Mesenchymal stem cell (in vitro differentiated cells and primary cell): ENCODE measurements at places on chromosomes 5 and 9.

DNA sequence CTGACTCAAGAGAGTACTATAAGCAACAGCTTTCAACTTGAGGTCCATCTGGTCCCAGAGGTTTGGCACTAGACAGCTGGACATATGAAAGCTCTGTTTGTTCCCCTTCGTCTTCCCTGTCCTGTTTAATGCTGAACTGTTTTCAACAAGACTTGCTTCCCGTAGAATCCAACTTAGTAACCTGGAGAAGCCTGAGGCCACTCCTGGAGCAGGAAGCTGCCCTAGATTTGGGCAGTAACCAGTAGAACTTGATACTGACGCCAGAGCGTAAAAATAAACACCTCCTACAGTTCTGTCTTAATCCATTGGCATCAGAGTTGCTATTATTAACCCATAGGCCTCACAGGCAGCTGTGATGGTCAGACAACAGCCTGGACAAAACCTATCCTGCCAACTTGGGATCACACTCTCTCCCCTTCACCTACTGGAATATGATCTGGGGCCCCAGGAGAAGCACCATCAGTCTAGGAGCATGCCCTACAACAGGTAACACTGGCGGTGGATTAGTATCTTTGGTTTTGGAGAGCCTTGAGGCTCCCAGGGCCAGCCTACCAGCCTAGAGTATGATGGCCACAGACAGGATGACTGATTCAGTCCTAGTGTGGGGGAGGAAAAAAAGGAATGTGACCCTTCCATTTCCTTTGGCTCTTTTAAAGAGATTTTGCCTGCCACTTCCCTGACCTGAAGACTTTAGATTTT is 29.2 kb downstream of the RUSC2 start:
- H3K27ac ChIP-seq: peak overlapping the region; percentile 99
- H3K4me1 ChIP-seq: peaks cover 22% of the 10 kb centered on the region
- H3K27me3 ChIP-seq: no peaks in the 10 kb centered on the region
- no peaks in the 10 kb centered on the region for H3K36me3 ChIP-seq
- DNase-seq: peak; percentile 48

DNA sequence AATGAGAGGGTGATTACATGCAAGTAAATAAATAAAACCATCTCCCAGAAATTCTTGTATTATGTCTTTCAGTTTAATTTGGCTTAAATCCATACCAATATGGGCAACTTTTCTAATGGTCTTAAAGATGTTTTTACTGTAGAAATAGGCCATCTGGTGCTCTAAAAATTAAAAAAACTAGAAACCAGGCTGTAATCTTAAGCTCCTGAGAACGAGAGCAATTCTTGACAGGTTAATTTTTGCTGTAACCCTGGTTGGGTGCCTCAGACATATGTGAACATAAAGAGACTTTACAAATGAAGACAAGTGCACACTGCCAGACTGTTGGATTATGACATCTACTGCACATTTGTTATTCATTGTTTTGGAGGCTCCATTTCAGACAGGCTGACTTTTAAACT is 246.8 kb upstream of the DAB2 start:
- no peak for DNase-seq
- H3K27me3 ChIP-seq: no peaks in the 10 kb centered on the region
- H3K4me3 ChIP-seq: no peak overlapping the region
- no peak overlapping the region for H3K27ac ChIP-seq

- H3K27me3 ChIP-seq: peaks cover 8% of the 10 kb centered on the region
- no peak for DNase-seq
- H3K4me1 ChIP-seq: peaks cover 3% of the 10 kb centered on the region
- H3K36me3 ChIP-seq: no peaks in the 10 kb centered on the region
- H3K27ac ChIP-seq: no peak overlapping the region
- no peak overlapping the region for H3K4me3 ChIP-seq
These were observed 68.5 kb upstream of the MELK start for GRCh38 chr9:36504156-36504555.

- peaks cover 57% of the 10 kb centered on the region for H3K4me1 ChIP-seq
- H3K27me3 ChIP-seq: no peaks in the 10 kb centered on the region
- H3K4me3 ChIP-seq: no peak overlapping the region
- DNase-seq: peak; percentile 87
- peak overlapping the region; percentile 94 for H3K27ac ChIP-seq
These were observed 72.3 kb downstream of the PSMB7 start for GRCh38 chr9:124342776-124343485.

- H3K27me3 ChIP-seq: peaks cover 27% of the 10 kb centered on the region
- peaks cover 7% of the 10 kb centered on the region for H3K4me1 ChIP-seq
- no peak overlapping the region for H3K4me3 ChIP-seq
These were observed 54.7 kb downstream of the FOXD1 start for GRCh38 chr5:73393611-73394489.

DNA sequence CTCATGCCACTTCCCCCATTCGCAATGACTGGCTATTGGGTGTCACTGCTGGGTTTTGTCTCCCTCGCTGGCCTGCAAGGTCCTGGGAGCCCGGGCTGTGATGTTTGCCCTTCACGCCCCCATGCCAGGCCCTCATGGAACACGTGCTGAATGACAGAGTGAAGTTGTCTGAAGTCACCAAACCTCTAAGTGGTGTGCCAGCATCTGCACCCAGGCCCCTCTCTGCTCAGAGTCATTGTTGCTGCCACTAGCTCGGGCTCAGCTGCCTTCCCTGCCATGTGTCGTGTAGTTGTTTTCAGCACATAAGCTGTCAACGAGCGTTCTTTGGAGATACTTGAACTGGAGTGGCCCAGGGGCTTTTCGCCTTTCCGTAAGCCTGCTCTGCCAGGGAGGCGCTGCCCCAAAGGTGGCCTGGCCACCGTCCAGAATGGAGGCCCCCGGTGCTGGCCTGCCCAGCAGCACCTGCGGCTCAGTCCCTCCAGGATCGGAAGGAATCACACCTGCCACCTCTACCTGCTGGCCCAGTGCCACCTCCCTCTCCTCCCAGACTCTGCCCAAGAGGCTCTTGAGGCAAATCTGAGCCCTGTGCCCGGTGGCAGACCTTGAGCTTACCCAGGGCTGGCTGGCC is 250.1 kb downstream of the PBX3 start:
- no peak overlapping the region for H3K27ac ChIP-seq
- no peaks in the 10 kb centered on the region for H3K36me3 ChIP-seq
- H3K4me1 ChIP-seq: no peaks in the 10 kb centered on the region
- H3K27me3 ChIP-seq: peaks cover 26% of the 10 kb centered on the region

GRCh38 chr9:87577746-87578145 is 80.1 kb downstream of the DAPK1 start:
- H3K36me3 ChIP-seq: peaks cover 10% of the 10 kb centered on the region
- peaks cover 12% of the 10 kb centered on the region for H3K4me1 ChIP-seq
- no peak for DNase-seq
- no peaks in the 10 kb centered on the region for H3K27me3 ChIP-seq

DNA sequence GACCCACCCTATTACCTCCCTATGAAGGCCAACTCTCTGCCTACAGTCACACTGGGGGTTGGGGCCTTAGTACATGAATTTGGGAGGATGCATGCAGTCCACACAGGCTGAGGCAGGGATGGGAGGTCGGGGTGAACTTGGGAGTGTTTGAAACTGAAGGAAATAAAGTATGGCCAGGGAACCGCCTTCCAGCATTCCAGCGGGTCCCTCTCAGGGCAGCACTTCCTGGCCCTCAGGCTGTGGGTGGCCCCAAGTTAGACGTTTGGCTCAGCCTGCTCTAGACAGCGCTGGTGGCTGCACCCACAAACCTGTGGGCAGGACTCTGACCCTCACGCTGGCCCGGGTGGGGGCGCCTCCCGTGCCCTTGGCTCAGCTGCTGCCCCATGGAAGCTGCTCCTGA is 74.3 kb downstream of the UBE2QL1 start:
- H3K27ac ChIP-seq: no peak overlapping the region
- H3K4me3 ChIP-seq: no peak overlapping the region
- H3K36me3 ChIP-seq: no peaks in the 10 kb centered on the region
- H3K4me1 ChIP-seq: no peaks in the 10 kb centered on the region
- H3K27me3 ChIP-seq: no peaks in the 10 kb centered on the region
- no peak for DNase-seq

DNA sequence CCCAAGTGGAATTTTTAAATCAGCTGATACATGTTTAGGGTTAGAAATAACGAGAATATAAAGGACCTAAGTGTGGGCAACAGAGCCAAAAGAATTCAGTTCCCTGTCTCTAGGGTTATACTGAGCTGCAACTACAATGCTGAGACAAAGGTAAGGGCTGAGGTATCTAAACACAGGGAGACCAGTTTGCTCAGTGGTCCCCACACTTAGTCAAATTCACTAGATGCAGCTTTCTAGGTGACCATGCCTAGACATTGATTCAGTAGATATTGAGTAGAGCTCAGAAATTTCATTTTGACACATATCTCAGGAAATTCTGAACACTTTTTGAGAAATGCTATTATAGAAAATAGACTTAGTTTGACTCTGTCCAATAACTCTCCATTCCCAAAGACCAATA is 84.8 kb downstream of the PPP2R2B start:
- H3K27me3 ChIP-seq: no peaks in the 10 kb centered on the region
- no peak for DNase-seq
- H3K27ac ChIP-seq: no peak overlapping the region
- no peaks in the 10 kb centered on the region for H3K4me1 ChIP-seq

GRCh38 chr9:90822866-90823265 is 21.2 kb downstream of the SYK start:
- no peaks in the 10 kb centered on the region for H3K4me1 ChIP-seq
- no peak overlapping the region for H3K4me3 ChIP-seq
- no peaks in the 10 kb centered on the region for H3K36me3 ChIP-seq
- DNase-seq: no peak

GRCh38 chr5:80987078-80987766 is 27.1 kb downstream of the RASGRF2 start:
- no peak overlapping the region for H3K27ac ChIP-seq
- DNase-seq: peak; percentile 45
- H3K36me3 ChIP-seq: no peaks in the 10 kb centered on the region

GRCh38 chr5:74892921-74893320 is 26.7 kb upstream of the FAM169A start:
- H3K4me1 ChIP-seq: no peaks in the 10 kb centered on the region
- DNase-seq: no peak
- H3K4me3 ChIP-seq: no peak overlapping the region
- H3K27ac ChIP-seq: no peak overlapping the region
- H3K27me3 ChIP-seq: peaks cover 27% of the 10 kb centered on the region
- no peaks in the 10 kb centered on the region for H3K36me3 ChIP-seq

DNA sequence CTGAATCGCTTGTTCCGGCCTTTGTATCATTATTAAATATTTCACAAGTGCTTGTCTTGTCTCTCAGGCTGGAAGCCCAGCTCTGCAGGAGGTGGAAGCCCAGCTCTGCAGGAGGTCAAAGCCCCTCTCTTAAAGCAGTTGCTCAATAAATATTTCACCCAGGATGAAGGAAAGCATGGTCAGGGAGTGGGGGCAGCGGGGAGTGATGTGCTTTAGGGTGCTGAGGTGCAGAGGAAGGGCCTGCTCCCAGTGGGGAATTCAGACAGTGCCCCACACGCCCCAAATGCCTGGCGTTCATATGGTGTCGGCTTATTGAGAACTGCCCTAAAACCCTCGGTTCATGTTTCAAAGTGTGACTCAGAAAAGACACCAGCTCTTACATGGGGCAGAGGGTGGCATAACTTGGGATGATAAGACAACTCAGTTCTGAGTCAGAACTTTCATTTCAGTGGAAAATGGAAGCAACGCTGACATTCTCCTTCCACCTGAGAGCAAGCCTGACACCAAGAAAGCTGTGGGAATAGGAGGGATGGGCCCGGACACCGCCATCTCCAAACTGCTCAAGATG is 114.3 kb upstream of the DAP start:
- H3K27ac ChIP-seq: no peak overlapping the region
- peaks cover 22% of the 10 kb centered on the region for H3K27me3 ChIP-seq
- peaks cover 3% of the 10 kb centered on the region for H3K4me1 ChIP-seq
- no peak overlapping the region for H3K4me3 ChIP-seq
- no peaks in the 10 kb centered on the region for H3K36me3 ChIP-seq

- H3K36me3 ChIP-seq: no peaks in the 10 kb centered on the region
- H3K4me1 ChIP-seq: no peaks in the 10 kb centered on the region
- no peak overlapping the region for H3K4me3 ChIP-seq
- no peaks in the 10 kb centered on the region for H3K27me3 ChIP-seq
These were observed 37.0 kb downstream of the STRBP start for GRCh38 chr9:123231421-123231820.

- no peak for DNase-seq
- H3K4me3 ChIP-seq: no peak overlapping the region
- no peaks in the 10 kb centered on the region for H3K36me3 ChIP-seq
- H3K4me1 ChIP-seq: no peaks in the 10 kb centered on the region
- no peak overlapping the region for H3K27ac ChIP-seq
These were observed 91.9 kb upstream of the PAPPA start for GRCh38 chr9:116061546-116062205.

DNA sequence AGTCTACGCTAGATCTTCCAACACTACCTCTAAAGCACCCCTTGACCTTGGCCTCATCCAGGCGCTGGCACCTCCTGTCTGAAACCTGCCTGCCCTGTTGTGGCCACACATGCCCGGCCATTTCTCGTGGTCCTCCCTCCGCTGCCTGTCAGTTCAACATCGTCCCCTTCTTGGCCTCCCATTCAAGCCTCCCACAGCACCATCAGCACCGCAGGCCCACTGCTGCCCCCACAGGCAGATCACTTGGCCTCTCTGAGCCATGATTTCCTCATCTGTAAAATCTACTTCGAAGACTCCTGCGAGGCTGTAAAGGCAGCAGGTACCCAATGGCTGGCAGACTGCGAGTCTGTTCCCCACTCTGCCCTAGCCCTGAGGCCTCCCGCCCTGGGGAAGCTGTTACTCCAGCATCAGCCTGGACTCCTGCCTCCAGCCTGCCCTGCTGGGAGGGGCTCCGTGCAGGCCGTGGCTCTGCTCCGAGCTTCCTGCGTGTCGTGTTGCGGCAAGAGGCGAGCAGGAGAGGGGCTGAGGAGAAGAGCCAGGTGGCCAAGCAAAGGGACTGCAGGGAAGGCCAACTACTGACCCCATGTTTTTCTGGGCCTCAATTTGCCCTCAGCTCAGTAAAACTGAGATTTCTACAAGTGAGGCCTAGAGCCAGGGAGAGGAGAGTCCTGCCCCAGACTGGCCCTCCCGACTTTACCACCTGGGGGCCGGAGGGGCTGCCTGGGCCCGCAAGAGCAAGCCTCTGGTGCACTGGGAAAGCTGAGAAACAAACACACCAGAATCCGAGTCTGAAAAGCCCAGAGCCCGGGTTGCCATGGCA is 70.5 kb upstream of the LRRTM2 start:
- H3K4me1 ChIP-seq: peaks cover 58% of the 10 kb centered on the region
- H3K4me3 ChIP-seq: no peak overlapping the region
- peaks cover 31% of the 10 kb centered on the region for H3K36me3 ChIP-seq
- H3K27me3 ChIP-seq: no peaks in the 10 kb centered on the region
- DNase-seq: no peak
